Fibroblast of skin of left biceps (primary cell): ENCODE measurements at places on chromosomes 6 and 20.
A peak's percentile ranks its signal among the peaks of the same experiment; 100 is the strongest.

GRCh38 chr6:46370622-46371021 lies 120.6 kb downstream of the RCAN2 start:
- DNase-seq = no peak

DNA sequence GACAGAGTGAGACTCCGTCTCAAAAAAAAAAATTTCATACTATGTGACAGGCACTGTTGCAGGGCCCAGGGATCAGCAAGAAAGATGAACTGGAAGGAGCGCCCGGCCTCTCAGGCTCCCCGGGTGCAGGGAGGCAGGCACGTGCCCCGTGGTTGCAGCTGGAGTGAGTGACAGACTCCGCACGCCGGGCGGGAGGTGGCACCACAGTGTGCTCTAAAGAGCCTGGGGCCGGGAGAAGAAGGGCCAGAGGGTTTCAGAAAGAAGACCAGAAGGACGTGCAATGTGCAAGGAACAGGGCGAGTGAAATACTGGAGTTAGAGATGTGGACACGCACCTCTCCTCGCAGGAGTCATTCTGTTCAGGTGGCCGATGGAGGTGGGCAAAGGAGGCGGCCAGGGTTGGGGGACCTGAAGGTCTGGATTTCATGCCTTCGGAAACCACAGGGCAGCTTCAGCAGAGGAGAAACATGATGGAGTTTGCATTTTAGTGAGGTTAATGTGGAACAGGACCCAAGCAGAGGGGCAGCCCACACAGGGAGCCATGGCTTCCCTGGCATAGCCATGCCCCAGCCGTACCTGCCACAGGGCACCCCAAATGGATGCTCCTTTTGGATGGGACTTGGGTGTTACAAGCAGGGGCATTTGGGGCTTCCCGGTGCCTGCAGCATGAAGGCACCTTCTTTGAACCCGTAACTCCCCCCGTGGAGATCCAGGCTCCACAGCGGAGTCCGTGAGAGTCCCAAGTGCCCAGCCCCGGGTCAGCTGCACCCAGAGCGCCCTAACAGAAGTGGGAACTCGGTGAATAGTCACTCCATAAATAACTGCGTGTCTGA lies 226.2 kb downstream of the ERMARD start:
- no peak for DNase-seq

DNA sequence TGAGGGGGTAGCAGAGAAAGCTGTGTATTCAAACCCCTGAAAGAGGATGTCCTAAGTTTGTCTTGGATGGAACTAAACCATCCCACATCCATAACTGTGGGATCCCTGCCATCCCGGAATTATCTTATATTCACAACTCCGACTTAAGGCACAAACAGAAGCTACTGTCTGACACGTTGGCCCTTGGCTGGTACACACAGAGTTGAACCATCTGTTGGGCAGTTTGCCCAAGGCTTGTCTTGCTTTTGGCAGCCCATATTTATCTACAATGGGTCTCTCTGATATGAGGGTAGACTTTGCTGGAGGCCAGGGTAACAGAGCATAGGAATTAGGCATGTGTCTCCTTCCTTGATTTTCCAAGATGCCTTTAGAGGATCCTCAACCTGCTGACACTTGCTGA lies 116.6 kb upstream of the PROKR2 start:
- no peak for DNase-seq

- no peak for DNase-seq
Measured at GRCh38 chr6:100176951-100177710, 183.1 kb upstream of the MCHR2 start.

DNA sequence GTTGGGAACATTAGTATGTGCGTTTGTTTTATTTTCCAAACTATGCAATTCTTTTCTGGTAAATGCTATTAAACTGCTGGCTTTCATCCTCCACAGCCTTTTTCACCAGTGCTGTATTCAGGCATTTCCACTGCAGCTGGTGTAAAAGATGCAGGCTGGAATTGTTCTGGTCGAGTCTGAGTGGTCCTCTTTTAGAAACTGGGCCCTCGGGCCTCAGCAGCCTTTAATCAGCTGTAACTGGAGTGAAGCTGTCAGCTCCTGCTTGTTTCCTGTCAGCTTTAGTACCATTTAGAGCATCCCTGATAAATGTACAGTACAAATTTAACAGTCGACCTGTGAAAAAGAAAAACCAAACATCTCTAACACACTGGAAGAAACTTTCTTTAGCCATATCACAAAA lies 979.6 kb downstream of the TFAP2A start:
- DNase-seq = no peak

DNA sequence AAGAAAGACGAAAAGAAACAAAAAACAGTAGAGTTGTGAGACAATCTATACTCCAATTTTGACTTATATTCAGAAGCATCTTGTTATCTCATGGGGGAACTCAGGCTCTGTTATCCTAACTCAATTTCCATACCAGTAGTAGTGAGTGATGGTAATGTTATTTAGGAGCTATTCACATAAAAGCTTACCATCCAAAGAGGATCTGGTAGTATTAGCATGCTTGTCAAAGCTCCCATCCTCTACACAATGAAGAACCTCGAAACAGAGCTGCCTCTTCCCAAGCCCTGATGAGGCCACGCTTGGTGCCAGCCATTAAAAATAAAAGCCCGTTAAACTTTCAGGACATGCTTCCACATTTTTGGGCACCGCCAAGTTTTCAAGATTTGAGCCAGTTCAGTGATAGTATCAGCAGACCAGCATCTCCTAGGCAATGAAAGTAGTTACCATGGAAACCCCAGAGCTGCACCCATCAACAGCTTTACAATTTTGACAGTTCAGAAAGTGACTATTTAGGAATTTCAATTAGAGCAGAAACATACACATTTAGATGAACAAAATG lies 173.3 kb downstream of the CD83 start:
- no peak for DNase-seq

DNA sequence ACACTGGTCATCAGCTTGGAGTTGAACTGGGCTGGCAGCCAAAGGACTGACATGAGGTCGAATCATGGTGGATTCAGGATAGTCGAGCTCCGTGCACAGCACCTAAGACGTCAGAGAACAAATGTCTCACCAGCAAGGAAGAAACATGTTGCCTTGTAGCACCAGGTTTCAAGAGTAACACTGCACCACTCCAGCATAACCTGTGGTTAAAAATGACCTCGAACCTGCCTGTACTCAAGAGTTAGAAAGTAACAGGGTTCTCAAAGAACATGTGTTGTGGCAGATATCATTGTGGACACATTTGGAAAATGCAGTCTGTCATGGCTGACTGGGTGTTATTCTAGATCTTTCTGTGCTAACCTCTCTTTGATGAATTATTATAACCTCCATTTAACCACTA lies 511.6 kb downstream of the CDH26 start:
- no peak for DNase-seq

DNA sequence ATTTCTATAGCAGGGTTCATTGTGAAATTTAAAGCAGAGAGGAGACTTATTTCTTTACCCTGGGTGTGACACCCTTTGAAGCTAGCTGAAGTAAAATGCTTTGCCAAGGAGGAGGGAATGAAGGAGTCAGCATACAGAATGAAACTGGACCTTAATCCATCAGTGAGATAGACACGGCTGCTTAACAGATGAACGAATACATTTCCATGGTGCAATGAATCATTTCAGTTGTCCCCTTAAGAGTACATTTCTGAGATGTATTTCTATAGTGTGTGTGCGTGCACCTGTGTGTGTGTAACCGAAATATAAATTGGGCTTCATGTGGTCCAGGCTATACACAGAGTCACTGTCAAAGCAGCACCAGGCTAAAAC lies 73.8 kb upstream of the CD93 start:
- no peak for DNase-seq

- DNase-seq = no peak
Measured at GRCh38 chr20:61683721-61684120, 382.0 kb downstream of the TAF4 start.

DNA sequence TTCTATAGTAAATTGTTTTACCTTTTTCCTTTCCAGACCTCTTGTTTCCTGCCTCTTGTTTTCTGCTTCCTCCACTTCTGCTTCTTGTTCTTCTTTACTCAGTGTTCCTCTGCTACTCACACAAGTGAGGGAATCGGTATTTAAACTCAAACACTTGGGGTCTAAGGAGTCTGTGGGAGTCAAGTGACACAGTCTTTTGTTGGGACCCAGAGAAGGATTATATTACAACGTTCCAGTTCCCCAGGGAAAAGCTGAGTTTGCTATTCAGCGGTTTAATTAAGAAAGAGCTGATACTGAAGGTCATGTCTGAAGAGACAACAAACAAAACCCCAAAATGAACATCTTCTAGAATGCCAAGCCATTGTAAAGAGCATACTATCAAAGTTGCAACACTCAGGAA lies 107.8 kb upstream of the CITED2 start:
- DNase-seq = no peak

- no peak for DNase-seq
Measured at GRCh38 chr20:34938466-34939163, 17.0 kb downstream of the GSS start.

GRCh38 chr6:162863821-162864220 lies 136.0 kb downstream of the PACRG start:
- no peak for DNase-seq

GRCh38 chr20:59145247-59145923 lies 18.2 kb upstream of the ZNF831 start:
- DNase-seq = no peak

DNA sequence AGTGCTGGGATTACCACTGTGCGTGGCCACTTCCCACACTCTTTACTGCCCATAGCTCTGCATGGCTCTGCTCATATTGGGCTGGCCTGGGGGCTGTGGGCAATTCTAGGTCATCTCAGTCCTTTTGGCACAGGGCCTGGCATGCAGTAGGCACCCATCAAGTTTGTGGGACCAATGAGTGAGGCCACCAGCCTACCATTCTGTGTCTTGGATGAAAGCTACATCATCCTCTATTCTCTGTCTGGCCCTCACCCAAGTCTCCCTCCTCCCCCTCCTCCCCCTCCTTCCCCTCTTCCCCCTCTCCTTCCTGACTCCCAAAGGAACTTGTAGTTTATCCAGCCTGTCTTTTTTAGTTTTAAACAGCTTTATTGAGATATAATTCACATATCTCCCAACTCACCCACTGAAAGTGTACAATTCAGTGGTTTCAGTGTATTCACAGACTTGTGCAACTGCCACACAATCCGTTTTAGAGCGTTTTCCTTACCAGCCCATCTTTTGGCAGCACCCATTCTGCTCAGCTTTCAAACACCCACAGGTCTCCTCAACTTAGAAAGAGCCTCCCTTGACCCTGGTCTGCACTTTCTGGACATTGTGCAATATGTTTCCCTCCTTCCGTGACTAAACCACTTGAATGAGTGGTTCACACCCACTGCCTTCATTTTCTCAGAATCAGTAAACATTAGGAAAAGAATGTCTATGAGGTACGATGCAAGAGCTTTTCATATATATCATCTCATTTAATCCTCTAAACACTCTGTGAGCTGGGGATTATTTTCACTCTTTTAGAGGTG lies 21.5 kb upstream of the MRPS18A start:
- DNase-seq = no peak

GRCh38 chr6:31401403-31401802 lies 2.0 kb upstream of the MICA start:
- DNase-seq = peak; percentile 33

DNA sequence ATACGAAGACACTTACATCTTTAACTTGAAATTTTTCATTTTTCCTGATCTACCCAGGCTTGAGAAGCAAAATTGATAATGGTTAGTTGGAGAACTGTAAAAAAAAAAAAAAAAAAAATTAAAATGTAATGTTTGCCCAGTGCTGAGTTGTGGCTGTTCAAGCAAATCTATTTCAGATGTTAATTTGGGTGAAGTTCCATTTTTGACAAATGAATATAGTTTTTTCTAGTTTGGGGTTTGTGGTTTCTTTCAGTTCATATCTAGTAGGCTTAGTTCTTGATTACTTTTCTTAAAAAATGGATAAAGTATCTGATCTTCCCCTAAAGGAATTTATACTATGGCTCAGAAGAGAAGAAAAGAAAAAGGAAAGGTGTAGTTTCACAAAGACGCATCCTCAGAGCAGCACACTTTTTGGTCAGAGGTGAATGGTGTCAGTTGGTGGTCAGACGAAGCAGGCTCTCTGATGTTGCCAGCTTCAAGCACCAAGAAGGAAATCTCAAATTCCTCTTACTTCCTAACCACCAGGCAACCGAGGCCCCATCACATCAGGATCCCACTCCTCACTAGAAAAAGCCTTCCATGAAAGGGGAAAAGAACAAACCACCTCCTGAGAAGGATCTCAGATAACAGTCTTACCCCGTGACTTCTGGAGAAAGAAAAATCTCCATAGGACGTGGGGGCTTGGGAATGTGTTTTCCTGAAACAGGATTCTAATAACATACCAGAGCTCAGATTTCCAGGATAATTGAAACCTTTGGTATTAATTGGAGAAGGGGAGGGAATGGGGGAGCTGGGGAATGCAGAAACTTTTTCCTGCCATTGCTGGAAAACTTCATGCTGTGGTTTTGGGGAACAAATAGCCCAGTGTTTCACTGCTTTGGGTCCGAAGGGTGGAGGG lies 396.2 kb downstream of the CD83 start:
- DNase-seq = peak; percentile 49

DNA sequence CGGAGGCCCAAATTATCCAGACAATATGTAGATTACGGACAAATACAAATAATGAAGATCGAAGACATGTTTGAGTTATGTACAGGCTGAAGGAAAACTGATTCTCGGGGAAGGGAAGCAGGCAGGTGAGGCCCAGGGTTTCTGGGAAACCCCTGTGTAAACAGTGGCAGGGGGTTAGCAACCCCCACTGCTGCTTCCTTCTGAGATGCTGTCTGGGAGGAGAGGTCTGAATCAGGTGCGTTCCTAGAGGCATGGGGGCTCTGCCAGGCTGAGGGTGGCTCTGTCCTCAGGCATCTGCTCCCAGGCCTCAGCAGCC lies 7.2 kb upstream of the MDGA1 start:
- no peak for DNase-seq

- DNase-seq = peak; percentile 34
Measured at GRCh38 chr20:6765469-6766058, 1.9 kb upstream of the BMP2 start.

DNA sequence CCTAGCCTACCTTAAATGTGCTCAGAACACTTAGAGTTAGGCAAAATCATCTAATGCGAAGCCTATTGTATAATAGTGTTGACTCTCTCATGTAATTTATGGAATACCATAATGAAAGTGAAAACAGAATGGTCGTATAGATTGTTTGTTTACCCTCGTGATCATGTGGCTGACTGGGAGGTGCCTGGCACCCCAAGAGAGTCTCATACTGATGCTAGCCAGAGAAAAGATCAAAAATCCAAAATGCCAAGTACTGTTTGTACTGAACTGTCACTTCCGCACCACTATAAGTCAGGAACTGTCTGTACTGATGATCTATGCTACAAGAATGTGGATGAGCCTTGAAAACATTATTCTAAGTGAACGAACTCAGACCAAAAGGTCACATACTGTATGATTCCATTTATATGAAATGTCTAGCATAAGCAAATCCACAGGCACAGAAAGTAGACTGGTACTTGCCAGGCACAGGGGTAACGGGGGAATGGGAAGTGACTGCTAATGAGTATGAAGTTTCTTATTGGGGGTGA lies 22.4 kb downstream of the ZMYND8 start:
- DNase-seq = peak; percentile 81

- peak; percentile 78 for DNase-seq
Measured at GRCh38 chr20:19973961-19974629, 43.1 kb upstream of the NAA20 start.

- DNase-seq = peak; percentile 97
Measured at GRCh38 chr6:28335564-28336283, at the start of gene ZSCAN31. TSS of gene ZSCAN31 (minus strand) at chr6:28336148. CDS start at chr6:28329683, 6,465 bp downstream.

GRCh38 chr6:163751032-163751525 lies 336.6 kb downstream of the QKI start:
- DNase-seq = no peak
